ENCODE measurements at places on chromosomes 13 and 19.

DNA sequence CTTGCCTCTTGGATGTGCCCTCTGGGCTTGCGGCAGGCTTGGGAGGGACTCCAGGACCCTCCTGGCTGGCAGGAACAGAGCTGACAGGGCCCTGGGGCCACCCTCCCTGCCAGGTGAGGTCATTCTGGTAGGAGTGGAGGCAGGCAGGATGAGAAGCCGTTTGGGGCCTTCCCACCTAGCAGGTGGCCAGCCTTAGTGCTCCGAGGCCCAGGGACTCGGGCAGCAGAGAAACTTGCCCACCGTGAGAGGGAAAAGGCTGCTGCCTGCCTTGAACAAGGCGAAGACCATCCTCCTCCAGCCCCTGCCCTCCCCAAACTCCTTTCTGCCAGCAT is 8.5 kb downstream of the RFX1 start:
- ATAC-seq = no peak

DNA sequence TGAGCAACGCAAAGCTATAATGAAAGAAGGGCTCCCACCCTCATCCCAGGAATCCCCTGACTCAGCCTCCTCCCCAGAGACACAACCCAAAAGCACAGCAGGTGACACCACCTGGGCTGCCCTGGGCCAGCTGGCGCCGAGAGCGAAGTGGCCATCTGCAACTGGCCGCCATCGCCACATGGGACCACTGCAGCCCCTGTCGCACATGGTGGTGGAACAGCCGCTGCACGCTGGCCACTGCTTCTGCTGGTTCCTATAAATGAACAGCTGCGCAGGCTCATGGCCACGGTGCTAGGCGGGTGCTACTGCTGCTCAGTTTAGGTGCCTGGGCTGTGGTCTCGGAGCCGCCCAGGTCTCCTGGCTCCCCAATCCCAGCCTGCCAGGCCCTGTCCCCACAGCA is 11.6 kb upstream of the ISYNA1 start:
- ATAC-seq = no peak

- no peak for ATAC-seq
These were observed 3.9 kb upstream of the ACOD1 start for GRCh38 chr13:76944456-76944855.

GRCh38 chr13:42539670-42540069 is 34.3 kb upstream of the TNFSF11 start:
- no peak for ATAC-seq

- ATAC-seq = no peak
These were observed 11.6 kb downstream of the WTIP start for GRCh38 chr19:34493038-34493648.

DNA sequence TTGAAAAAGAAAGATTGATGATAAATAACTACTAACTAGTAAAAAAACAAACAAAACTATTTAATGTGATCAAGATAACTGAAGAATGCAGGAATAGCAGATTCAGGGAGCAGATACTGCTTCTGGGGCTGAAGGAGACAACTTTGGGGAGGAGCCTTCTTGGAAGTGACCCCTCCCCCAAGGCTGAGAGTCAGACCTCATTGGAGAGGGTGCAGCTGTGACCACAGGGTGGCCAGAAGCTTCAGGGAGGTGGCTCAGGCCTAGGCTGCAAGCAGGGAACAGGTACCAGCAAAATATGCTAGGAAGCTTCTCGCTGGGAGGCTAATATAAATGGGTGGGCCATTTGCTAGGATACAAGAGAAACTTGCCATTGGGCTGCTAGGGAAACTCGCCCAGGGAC is 149.9 kb downstream of the MYO16 start:
- ATAC-seq = no peak

- no peak for ATAC-seq
These were observed 962.3 kb downstream of the EFNB2 start for GRCh38 chr13:105573136-105573535.

- no peak for ATAC-seq
These were observed 107.6 kb downstream of the SLC25A15 start for GRCh38 chr13:40897053-40897452.

- ATAC-seq = no peak
These were observed 572 bp downstream of the UCHL3 start for GRCh38 chr13:75550159-75550567.

GRCh38 chr19:7921302-7921966 is 1.3 kb downstream of the SNAPC2 start:
- ATAC-seq = no peak

DNA sequence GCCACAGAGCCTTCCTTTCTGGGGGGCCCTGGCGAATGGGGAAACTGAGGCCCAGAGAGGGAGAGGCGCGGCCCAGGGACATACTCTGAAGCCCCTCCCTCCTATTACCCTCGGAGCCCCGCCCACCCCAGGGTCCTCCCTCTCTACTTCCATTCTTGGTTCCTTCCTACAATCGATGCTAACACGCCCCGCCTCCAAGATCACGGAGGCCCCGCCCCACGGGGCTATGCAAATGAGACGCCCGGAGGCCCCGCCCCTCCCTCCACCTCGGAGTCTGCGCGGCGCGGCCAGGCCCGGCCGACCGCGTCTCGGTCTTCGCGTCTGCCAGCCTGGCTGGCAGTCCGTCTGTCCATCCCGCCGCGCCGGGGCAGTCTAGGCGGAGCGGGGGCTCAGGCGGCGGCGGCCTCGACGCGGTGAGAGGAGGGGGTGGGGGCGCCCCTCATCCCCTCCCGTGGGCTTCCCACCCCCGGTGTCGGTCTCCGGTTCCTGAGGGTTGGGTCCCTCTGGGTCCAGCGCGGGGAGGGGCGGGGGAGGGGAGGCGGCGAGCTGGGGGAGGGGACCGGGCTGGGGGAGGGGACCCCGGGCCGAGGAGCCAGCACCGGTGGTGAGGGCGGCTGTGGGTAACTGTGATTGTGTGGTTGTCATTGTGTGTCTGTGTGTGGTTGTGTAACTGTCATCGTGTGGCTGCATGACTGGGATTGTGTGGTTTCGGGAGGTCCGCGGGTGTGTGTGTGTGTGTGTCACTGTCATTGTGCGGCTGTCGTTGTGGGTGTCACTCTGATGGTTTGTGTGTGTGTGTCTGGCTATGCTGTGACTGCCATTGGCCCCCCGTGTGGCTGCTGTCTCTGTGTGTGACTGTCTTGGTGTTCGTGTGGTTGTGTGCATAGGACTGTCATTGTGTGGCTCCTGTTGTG is at the start of gene PLPPR2:
PLPPR2 (plus strand) TSS at position 273 of the 914 bp plus-strand sequence. CDS start 2,242 bp downstream, outside the sequence.
- ATAC-seq = peak; percentile 97
